Endothelial cell of umbilical vein (primary cell): ENCODE measurements at places on chromosomes 1 and 21. TPM values are rescaled to one million over a fixed set of nuclear protein-coding genes. Genes with fewer than 3 reads are reported as not detected.

Gene OPN3
- 22.0 and 23.9 TPM in 2 replicates for total RNA-seq

Gene SLC35F3
- total RNA-seq, result not detected in 2 replicates

Gene TMOD4
- total RNA-seq, result 1.4 TPM in 2 replicates

DNA sequence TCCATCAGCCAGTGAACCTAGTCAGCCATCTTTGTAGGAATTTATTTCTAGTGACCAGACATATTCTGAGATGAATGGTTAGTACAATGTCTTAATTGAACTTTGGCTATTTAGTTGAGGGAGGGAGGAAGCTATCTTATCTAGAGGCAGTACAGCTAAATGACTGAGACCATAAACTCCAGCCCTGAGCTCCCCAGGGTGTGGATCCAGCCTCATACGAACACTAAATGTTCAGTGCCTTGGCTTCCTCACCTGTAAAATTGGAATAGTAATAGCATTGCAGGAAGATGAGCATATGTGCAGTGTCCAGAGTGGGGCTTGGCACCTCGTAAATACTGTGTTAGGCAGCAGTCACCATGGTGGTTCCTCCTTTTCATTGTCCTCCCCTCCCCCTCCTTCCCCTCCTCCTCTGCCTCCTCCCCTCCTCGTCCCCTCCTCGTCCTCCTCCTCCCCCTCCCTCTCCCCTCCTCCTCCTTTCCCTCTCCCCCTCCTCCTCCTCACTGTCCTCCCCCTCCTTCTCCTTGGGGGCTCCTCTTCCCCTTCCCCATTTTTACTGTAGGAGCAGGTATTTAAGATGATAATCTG is 108.2 kb downstream of the GALNT2 start:
- H3K36me3 ChIP-seq, result no peaks in the 10 kb centered on the region
- H3K27me3 ChIP-seq, result no peaks in the 10 kb centered on the region
- no peaks in the 10 kb centered on the region for H3K4me1 ChIP-seq
- no peak for DNase-seq
- H3K27ac ChIP-seq, result no peak overlapping the region
- no peak overlapping the region for H3K4me3 ChIP-seq

GRCh38 chr1:204350857-204351573 is 8.7 kb downstream of the PLEKHA6 start:
- H3K36me3 ChIP-seq, result no peaks in the 10 kb centered on the region
- DNase-seq, result peak; percentile 79
- peaks cover 4% of the 10 kb centered on the region for H3K4me1 ChIP-seq
- no peak overlapping the region for H3K4me3 ChIP-seq

GRCh38 chr1:51439053-51439452 is 80.0 kb downstream of the EPS15 start:
- H3K36me3 ChIP-seq, result peaks cover 10% of the 10 kb centered on the region
- H3K4me1 ChIP-seq, result peaks cover 8% of the 10 kb centered on the region
- H3K4me3 ChIP-seq, result no peak overlapping the region
- no peak for DNase-seq
- no peak overlapping the region for H3K27ac ChIP-seq

DNA sequence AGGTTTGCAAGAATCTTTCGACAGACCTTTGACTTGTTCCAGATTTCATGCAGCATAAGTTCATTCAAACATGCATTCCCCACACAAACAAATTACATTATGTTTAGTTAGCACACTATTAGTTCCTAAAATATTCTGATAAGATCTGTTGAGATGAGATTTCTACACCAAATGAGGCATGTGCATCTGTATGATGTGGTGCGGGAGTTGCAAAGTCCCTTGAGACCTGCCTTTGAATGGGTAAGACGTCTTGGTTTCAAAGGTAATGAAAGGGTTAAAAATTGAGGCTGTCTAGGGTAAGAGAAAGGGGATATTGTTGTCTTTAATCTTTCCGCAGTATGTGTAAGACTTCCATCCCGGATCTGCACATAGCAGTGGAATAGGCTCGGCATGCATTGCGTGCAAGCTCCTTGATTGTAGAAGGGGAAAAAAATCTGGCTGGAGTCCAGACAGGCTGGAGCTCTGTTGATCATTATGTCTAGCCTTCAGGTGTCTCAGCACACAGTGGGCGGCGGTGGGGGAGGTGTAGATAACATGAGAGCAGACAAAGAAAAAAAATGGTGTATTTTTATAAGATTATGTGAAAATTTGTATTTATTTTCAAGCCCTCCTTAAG is 296.6 kb downstream of the PTPRC start:
- H3K36me3 ChIP-seq, result no peaks in the 10 kb centered on the region
- DNase-seq, result peak; percentile 98
- peaks cover 37% of the 10 kb centered on the region for H3K4me1 ChIP-seq
- peak overlapping the region; percentile 95 for H3K27ac ChIP-seq
- H3K27me3 ChIP-seq, result no peaks in the 10 kb centered on the region

DNA sequence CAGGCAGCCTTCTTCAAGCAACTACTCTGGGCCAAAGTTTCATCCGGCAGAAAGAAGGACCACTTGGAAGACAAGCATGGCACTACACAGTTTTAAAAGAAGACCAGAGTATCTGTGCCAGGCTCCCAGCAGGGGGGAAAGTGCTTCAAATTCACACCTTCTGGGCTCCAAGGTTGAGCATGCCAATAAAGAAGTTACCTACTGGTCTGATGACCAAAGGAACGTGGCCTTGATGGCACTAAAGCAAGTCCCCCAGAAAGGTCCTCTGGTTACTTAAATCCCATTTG is 73.5 kb downstream of the CD46 start:
- H3K4me3 ChIP-seq, result no peak overlapping the region
- DNase-seq, result no peak
- H3K36me3 ChIP-seq, result no peaks in the 10 kb centered on the region

- H3K27me3 ChIP-seq, result no peaks in the 10 kb centered on the region
- no peak for DNase-seq
- no peak overlapping the region for H3K27ac ChIP-seq
- H3K4me3 ChIP-seq, result no peak overlapping the region
Measured at GRCh38 chr1:162552684-162553252, 8.8 kb upstream of the UAP1 start.

GRCh38 chr1:46558141-46558963 is 6.9 kb upstream of the KNCN start:
- H3K4me3 ChIP-seq, result no peak overlapping the region
- peaks cover 6% of the 10 kb centered on the region for H3K36me3 ChIP-seq
- no peak overlapping the region for H3K27ac ChIP-seq
- H3K27me3 ChIP-seq, result no peaks in the 10 kb centered on the region
- DNase-seq, result no peak
- H3K4me1 ChIP-seq, result no peaks in the 10 kb centered on the region

- H3K27me3 ChIP-seq, result peaks cover 10% of the 10 kb centered on the region
- no peaks in the 10 kb centered on the region for H3K36me3 ChIP-seq
- H3K27ac ChIP-seq, result no peak overlapping the region
- H3K4me1 ChIP-seq, result no peaks in the 10 kb centered on the region
- DNase-seq, result no peak
- H3K4me3 ChIP-seq, result no peak overlapping the region
Measured at GRCh38 chr1:116290085-116290705, 82.8 kb upstream of the ATP1A1 start.
